Dermis lymphatic vessel endothelial cell (primary cell): ENCODE measurements at places on chromosomes 5 and 9. TPM values are rescaled to one million over a fixed set of nuclear protein-coding genes. Genes with fewer than 3 reads are reported as not detected.

Gene EDIL3
- total RNA-seq = 0.09 and 0.22 TPM in 2 replicates

Gene GNA14
- total RNA-seq = 15.3 and 20.5 TPM in 2 replicates

Gene FAM81B
- not detected in 2 replicates for total RNA-seq

Gene KIAA1958
- 0.69 and 0.98 TPM in 2 replicates for total RNA-seq

Gene GAS1
- 1.8 and 2.4 TPM in 2 replicates for total RNA-seq

Gene CCDC112
- total RNA-seq = 2.3 and 5.1 TPM in 2 replicates

Gene DPYSL3
- total RNA-seq = 18.3 and 28.7 TPM in 2 replicates

Gene WDR38
- not detected in 2 replicates for total RNA-seq

Gene CTXN3
- total RNA-seq = not detected in 2 replicates

Gene TAS2R1
- total RNA-seq = not detected in 2 replicates

Gene HCN1
- total RNA-seq = not detected in 2 replicates

Gene ECM2
- under 0.01 TPM in 1 of 2 replicates, not detected in the other for total RNA-seq

Gene ATP10B
- total RNA-seq = under 0.01 and 0.09 TPM in 2 replicates

Gene SPATA31A3
- not detected in 2 replicates for total RNA-seq

Gene PCDH1
- total RNA-seq = 5.7 and 31.1 TPM in 2 replicates

Gene PCDHGA10
- 5.2 and 6.0 TPM in 2 replicates for total RNA-seq

Gene HOMER1
- 5.3 and 5.4 TPM in 2 replicates for total RNA-seq
